Fibroblast of skin of left quadriceps (primary cell): ENCODE measurements at places on chromosomes 13 and 19.

- DNase-seq: peak; percentile 78
These were observed 13.8 kb upstream of the UBE2L5 start for GRCh38 chr13:30408319-30409101.

DNA sequence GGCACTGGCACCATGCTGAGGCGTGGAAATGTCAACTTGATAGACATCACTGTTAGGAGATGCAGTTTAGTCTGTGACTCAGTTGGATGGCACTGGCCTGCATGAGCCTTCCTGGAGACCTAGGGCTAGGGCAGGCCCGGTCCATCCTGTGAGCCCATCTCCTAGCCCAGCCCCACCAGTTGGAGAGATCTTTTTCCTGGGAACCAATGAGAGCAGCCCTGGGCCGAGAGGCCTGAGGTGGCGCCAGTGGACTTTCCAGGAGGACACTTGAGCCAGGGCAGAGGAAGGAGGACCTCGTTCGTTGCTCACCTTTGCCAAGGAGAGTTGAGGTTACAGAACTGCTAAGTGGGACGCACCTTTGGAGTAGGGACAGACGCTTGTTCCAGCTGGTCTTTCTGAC is 100.5 kb upstream of the TEX29 start:
- DNase-seq: no peak

- DNase-seq: no peak
These were observed 3.8 kb downstream of the BCAT2 start for GRCh38 chr19:48806818-48807589.

- DNase-seq: no peak
These were observed 1279.8 kb upstream of the PCDH9 start for GRCh38 chr13:68509734-68510621.

- no peak for DNase-seq
These were observed 86.3 kb downstream of the LRCH1 start for GRCh38 chr13:46639033-46639981.

DNA sequence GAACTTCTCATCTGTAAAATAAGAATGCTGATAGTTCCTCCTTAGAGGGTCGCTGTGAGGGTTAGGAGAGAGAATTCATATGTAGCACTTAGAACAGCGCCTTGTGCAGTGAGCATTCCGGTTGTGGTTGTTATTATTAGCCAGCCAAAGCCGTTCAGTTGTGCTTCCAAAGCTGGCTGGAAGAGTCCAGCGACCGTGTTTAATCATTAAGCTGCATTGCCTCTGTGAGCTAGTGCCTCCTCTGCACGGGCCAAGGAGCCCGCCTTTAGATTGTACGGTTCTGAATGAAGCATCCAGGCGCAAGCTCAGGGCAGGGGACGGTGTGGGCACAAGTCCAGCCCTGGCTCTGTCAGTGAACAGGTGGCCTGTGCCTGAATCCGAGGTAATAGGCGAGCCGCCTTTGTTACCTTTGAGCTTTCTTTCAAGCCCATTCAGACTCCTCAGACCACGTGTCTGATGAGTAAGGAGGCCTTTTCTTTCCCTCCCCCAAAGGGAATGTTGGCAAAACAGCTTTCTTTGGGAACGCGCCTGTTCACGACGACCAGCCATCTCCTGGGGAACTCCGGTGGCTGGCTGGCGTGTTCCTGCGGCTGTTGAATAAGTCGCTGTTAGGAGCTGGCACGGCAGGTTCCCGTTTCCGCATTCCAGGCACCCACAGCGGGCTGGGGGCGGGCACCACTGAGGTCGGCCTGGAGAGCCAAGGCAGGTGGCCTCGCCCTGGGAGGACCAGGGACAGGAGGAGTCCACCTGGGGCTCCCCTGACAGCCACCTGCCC is 25.1 kb downstream of the SIPA1L3 start:
- no peak for DNase-seq
